ENCODE measurements at places on chromosomes 16 and 17.

- DNase-seq, result no peak
Observed at GRCh38 chr16:84234321-84235241, 5.2 kb downstream of the KCNG4 start.

DNA sequence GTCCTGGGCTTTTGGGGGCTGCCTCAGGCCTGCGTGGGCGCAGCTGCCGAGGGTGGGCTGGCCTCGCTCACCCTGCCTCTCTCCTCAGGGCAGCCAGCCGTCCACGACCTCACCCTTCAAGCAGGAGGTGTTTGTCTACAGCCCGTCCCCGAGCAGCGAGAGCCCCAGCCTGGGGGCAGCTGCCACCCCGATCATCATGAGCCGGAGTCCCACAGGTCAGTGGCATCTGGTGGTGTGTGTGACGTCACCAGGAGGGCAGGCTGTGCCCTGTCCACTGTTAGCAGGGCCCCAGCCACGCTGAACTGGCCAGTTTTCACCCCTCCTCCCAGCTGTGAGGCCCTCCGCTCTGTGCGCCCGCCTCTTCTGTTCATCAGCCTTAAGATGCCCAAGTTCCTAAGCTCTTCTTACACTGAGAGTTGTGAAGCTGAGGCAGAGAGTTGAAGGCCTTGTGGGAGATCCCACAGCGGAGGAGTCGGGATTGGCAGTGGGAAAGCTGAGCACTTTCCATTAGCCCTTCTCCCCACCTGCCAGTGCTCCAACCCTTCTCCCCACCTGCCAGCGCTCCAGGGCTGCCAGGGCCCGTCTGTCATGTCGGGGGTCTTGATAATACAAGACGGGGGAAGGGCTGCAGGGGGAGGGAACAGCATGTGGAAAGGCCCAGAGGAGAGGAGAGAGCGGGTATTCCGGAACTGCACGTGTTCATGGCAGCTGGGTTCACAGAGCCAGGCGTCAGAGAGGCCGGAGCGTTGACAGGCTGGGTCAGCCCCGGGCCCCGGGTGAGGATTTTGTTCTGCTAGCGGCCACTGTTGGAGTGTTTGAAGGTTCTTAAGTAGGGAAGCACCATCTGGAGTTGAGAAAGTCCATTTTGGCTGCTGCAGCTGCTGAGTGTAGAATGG lies 36.3 kb downstream of the OR1D5 start:
- no peak for DNase-seq

DNA sequence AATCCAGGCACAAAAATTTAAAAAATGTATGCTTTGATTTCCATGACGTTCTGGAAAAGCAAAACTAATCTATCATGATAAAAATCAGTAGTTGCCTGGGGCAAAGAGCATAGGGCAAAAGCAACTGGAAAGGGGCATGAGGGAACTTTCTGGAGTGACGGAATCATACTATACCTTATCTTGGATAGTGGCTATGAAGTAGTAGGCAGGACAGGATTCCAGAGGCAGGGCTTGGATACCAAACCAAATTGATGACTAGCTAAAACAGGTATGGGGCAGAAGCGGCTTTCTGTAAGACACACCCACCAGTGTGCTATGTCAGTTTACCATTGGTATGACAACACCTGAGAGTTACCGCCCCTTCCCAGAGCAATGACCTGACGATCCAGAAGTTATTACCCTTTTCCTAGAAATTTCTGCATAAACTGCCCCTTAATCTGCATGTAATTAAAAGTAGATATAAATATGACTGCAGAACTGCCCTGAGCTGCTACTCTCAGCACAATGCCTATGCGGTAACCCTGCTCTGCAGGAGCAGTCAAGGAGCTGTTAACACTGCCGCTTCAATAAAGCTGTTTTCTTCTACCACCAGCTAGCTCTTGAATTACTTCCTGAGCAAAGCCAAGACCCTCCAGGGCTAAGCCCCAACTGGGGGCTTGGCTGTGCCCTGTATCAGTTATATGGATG lies 56.7 kb downstream of the CFDP1 start:
- no peak for DNase-seq

DNA sequence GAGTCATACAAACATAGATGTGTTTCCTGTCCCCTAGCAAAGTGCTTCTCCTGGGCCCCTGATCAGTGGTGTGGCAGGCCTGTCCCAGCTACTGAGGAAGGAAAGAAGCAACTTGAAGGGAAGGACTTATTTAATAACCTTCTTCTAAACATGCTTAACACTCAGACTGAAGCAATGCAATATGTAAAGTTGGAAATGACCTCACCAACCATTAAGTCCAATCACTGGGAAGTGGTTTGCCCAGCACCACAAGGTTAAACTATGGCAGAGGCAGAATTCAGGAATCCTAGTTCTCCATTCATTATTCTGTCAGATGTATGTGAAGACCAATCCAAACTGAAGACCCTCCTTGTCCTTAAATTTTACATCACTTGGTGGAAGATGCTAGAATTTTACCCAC lies 39.1 kb downstream of the CENPV start:
- DNase-seq, result no peak

DNA sequence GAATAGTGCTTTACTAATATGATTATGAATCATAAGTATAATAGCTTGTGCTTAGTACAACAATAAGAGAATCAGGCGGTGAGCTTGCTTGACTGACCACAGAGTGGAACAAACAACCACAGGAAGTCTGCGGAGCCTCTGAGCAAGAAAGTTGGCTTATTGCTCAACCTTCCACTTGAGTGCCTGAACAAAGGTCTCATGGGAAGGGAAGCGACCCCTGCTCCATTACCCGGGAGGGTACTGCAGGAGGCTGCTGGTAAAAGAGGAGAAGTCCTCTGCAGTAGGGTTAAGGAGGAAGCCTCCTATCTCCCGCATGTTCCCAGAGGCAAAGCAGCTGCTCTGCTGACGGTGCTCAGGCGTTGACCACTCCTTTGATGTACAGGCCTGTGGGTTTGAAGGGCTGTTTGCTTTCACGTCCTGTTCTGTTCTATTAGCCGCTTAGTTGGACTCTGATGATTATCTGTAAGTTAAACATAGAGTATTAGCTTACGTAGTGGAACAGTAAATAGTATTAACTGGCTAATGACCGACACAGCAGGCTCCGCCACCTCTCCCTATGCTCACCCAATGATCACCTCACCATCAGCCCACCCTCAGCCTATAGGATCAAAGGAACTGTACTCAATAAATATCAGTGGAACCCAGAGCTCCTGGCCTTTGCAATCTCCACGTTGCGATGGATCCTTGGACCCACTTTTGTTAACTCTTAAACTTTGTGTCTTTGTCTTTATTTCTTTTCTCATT lies 17.5 kb downstream of the ALOX15B start:
- DNase-seq, result no peak

DNA sequence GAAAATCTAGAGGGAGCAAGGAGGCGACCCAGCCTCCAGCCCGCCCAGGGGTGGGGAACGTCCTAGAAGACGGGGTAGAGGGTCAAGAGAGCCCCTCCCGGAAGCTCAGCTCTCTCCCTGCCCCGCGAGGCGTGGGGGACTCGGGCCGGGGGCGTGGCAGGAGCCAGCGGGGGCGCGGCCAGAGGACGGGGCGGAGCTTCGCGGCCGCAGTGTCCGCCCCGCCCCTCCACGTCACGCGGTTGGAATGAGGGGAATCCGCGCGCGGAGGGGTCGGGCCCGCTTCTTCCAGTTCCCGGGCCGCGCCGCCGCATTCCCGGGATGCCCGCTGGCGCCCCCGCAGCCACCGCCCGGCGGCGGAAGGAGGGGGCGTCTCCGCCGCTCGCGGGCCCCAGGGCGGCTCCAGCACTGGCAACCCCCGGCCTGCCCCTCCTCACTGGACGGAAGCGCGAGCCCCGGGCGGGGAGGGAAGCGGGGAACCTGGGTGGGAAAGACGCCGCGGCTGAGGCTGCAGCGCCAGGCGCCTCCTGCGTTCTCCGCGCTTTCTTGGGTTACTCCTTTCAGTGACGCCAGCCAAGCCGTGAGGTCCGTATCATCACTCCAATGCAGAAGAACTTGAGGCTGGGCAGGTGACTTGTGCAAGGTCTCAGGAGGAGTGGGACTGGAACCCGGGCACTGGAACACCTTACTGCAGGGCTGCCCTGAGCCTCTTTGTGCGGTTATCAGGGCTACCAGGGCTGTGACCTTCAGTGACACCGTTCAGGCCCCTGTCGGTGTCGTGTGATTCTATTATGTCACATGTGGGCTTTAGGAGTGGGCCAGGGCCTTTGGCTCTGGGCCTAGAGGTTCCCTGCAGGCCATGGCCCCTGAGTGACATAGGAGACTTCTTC lies 4.3 kb downstream of the MYO1C start:
- no peak for DNase-seq

DNA sequence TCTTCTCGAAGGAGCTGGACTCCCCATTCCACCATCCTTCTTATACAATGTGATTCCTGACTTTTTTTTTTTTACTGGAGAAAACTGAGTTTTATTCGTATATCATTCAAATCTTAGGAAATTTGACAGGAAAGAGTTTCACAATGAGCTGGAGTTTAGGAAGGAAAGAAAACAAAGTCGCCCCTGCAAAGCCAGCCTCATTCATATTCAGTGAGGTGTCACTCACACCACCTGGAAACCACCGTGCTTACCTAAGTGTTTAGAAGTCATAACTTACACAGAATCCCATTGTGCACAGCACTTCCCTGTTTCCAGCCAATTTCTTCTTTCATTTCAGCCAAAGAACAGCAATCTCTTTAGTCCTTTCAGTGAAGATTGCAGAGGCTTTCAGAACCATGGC lies 90.3 kb upstream of the CHMP6 start:
- no peak for DNase-seq

DNA sequence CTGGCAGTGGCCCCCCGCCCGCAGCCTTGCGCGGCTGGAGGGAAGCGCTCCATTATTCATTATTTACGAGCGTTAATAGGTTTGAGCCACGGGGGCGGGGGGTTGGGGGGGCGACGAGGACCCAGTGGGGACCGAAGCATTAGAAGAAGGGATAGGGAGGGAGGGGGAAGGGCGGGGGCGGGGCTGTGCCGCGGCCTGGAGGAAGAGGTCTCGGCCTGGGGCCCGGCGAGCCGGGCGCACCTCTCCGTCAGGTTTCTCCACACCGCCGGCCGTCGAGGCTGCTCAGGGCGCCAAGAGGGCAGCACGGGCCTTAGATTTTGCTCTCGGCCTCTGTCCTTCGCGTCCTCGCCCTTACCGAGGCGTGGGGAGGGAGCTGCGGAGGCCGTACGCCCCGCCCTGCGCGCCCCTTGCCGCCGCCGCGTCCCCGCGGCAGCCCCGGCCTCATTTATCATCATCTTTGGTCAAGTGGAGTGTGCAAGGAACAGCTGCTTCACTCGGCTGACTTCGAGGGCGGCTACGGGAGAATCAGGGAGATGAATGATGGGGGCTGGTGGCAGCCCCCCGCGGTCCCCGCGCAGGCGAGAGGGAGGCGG lies 54.2 kb downstream of the SREBF1 start:
- peak; percentile 19 for DNase-seq

DNA sequence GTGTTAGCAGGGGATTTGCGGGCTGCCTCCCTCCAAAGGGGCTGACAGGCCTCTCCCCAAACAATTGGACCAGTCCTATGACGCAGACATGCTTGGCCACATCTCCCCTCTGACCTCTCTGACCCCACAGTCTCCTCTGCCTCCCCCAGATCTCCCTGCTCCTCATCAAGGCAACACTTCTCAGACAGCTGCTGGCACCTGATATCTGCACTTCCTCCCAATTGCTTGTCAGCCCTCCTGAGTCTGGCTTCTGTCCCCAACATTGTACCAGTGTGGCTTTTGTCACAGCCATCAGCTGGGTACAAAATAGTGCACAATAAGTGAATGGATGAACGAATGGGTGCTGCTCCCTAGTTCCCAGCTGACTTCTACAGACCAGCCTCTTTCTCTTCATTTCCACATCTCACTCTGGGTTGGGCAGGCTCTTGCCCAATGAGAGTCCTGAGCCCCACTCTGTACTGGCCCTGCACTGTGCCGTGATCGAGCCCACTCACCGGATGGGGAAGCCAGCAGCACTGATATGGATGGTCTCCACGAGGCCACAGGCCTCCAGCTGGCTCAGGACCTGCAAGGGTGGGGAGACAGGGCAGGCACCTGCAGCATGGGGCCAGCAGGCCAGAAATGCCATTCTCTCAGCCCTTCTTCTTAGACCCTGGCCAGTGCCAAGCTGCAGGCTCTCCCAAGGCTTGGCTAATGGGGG lies 17.1 kb downstream of the ZNHIT3 start:
- no peak for DNase-seq

DNA sequence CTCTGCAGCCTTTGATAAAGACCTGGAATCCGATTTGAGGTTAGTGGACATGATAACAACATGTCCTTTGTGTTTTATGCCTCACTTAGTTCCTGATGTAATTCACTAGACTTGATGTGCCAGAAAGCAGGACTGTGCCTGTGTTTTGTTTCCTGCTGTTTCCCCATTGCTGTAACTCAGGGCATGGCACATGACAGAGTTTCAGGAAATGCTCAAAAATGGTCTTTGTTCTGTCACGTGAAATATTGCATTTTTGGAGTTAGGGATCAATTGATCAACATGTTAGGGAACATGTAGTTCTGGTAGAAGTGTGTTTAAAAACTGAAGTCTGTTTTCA lies 32.8 kb downstream of the DHX38 start:
- no peak for DNase-seq

GRCh38 chr16:27359051-27359450 lies 42.9 kb upstream of the IL21R start:
- DNase-seq, result no peak

DNA sequence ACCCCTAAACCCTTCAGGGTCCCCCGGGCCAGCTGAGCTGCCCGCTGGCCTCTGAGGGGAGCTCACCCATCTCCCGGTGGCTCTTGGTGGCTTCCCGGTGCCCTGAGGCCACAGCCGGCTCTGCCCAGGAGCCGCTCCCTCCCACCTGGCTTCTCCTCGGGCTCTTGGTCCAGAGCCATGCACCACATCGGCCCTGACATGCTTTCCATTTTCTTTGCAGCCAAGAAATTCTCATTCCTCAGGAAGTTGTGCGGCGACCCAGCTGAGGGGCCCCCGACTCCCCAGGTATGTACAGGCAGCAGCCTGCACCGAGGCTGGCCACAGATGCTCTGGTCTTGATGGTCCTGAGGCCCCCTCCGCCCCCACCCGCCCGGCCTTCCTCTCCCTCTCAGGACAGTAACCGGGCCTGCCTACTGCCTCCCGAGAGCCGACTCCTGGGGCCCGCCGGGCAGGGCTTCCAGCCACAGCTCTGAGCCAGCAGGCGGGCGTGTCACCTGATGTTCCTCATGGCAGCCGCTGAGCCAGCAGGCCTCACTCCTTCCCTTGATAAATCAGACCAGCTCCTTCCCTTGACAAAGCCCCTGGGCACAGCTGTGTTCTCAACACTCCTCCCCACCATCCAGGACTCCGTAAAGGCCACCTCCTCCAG lies 28.4 kb upstream of the ZFPM1 start:
- no peak for DNase-seq

GRCh38 chr17:4898351-4898750 lies 985 bp upstream of the C17orf107 start:
- DNase-seq, result no peak

DNA sequence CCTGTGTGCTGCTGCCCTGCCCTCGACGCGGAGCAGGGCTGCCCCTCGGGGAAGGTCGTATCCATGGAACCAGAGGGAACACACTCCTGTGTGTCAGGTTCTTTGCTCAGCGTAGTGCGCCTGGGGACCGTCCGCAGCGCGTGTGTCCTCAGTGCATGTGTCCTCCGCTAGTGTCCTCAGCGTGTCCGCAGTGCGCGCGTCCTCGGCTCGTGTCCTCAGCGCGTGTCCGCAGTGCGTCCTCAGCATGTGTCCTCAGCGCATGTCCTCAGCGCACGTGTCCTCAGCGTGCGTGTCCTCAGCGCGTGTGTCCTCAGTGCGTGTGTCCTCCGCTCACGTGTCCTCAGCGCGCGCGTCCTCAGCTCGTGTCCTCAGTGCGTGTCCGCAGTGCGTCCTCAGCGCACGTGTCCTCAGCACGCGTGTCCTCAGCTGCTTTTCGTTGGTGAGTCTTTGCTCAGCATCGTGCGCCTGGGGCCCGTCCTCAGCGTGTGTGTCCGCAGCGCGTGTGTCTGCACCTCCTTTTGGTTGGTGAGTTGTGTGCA lies 59.2 kb upstream of the ZNF750 start:
- no peak for DNase-seq
